ENCODE measurements at places on chromosomes 5 and 9. TPM values are rescaled to one million over a fixed set of nuclear protein-coding genes. Genes with fewer than 3 reads are reported as not detected.

The RNF183 gene
- total RNA-seq: not detected

The TMEM215 gene
- not detected for total RNA-seq

The GDA gene
- not detected for total RNA-seq

The SPEF2 gene
- 1.1 TPM for total RNA-seq

The CEL gene
- total RNA-seq: 0.28 TPM

The PCDHB15 gene
- total RNA-seq: 0.90 TPM

The CRHBP gene
- under 0.01 TPM for total RNA-seq

The TRAF1 gene
- total RNA-seq: 1.5 TPM

The TAF11L5 gene
- total RNA-seq: not detected

The SEMA6A gene
- 0.54 TPM for total RNA-seq

The PDE6A gene
- under 0.01 TPM for total RNA-seq
